ENCODE measurements at places on chromosomes 4 and X. TPM values are rescaled to one million over a fixed set of nuclear protein-coding genes. Genes with fewer than 3 reads are reported as not detected.

DNA sequence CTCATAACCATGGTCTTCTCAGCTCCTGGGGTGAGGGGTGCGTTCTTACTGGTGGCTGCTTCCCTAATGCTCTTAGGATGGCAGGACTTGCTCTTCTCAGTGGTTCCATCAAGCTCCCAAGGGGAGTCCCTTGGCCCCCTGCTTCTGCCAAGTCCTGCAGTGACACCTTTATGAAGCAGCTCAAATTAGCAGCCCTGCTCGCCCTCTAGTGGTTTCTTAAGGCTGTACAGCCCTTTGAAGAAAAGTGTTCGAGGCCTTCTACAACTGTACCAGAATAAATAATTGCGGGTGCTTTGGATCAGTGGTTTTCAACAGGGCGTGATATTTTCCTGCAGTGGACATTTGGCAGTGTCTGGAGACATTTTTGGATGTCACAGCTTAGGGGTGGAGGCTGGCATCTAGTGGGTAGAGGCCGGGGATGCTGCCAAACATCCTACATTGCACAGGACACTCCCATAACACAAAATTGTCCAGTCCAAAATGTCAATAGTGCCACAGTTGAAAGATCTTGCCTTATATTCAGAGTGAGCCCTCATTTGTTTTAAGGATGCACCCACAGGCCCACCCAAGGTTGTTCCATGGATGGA, 204.7 kb upstream of the S100G start:
- H3K4me1 ChIP-seq: no peaks in the 10 kb centered on the region
- no peaks in the 10 kb centered on the region for H3K27me3 ChIP-seq
- H3K36me3 ChIP-seq: no peaks in the 10 kb centered on the region
- no peak overlapping the region for H3K27ac ChIP-seq
- peak; percentile 75 for DNase-seq

DNA sequence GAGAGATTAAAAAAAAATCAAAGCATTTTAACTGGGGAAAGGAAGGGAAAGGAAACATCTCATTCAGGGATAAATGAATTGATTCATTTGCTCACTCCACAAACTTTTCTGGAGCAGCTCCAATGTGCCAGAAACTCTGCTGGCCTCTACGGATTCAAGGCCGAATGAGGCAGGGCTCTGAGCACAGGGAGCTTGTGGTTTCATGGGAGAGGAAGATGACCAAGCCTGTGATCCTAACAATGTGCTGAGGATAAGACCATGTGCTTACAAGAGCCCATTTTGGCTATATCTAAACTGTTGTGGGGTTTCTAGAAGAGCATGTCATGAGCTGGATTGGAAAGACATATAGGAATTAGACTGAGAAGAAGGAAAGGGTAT, 137.5 kb downstream of the ZNF674 start:
- no peak overlapping the region for H3K4me3 ChIP-seq
- H3K36me3 ChIP-seq: no peaks in the 10 kb centered on the region
- DNase-seq: no peak
- no peak overlapping the region for H3K27ac ChIP-seq
- H3K4me1 ChIP-seq: no peaks in the 10 kb centered on the region

DNA sequence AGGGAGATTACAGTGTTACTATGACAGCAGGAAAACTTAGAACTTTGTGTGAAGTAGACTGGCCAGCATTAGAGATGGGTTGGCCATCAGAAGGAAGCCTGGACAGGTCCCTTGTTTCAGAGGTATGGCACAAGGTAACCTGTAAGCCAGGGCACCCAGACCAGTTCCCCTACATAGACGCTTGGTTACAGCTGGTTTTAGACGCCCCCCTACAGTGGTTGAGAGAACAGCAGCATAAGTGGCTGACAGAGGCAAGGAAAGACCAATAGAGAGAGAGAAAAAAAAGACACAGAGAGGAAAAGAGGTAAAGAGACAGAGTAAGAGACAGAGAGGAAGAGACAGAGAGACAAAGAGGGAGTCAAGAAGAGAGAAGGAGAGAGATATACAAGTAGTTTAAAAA, 144.5 kb downstream of the GC start:
- no peaks in the 10 kb centered on the region for H3K4me1 ChIP-seq
- no peak overlapping the region for H3K4me3 ChIP-seq
- H3K27ac ChIP-seq: no peak overlapping the region
- H3K27me3 ChIP-seq: no peaks in the 10 kb centered on the region

GRCh38 chr4:113996599-113997177, 17.2 kb upstream of the ARSJ start:
- H3K27ac ChIP-seq: no peak overlapping the region
- no peaks in the 10 kb centered on the region for H3K36me3 ChIP-seq
- H3K4me3 ChIP-seq: no peak overlapping the region
- DNase-seq: no peak
- H3K27me3 ChIP-seq: no peaks in the 10 kb centered on the region
- no peaks in the 10 kb centered on the region for H3K4me1 ChIP-seq

GRCh38 chr4:34845926-34846325, 1398.4 kb downstream of the ARAP2 start:
- H3K27me3 ChIP-seq: no peaks in the 10 kb centered on the region
- H3K4me3 ChIP-seq: no peak overlapping the region
- H3K36me3 ChIP-seq: no peaks in the 10 kb centered on the region
- no peaks in the 10 kb centered on the region for H3K4me1 ChIP-seq

GRCh38 chr4:2696423-2696822, 59.7 kb downstream of the TNIP2 start:
- no peak overlapping the region for H3K4me3 ChIP-seq
- H3K4me1 ChIP-seq: no peaks in the 10 kb centered on the region
- H3K36me3 ChIP-seq: no peaks in the 10 kb centered on the region
- no peaks in the 10 kb centered on the region for H3K27me3 ChIP-seq
- H3K27ac ChIP-seq: no peak overlapping the region

DNA sequence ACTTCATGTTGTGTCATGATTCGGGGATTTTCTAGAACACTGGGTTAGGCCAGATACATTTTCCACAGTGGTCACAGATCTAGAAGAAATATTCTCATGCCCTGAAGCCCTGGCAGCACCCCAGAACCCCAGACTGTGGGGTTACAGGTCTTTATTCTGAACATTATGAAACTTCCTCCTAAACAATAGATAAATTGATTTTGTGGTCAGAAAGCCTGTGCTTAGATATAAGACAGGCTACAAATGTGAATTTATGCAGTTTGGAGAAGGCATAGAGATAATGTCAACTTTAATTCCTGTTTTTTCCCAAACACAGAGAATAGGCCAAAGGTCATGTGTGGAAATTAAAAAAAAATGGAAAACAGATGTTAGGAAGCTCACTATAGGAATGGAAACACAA, 492.9 kb downstream of the SPRY1 start:
- H3K4me1 ChIP-seq: peaks cover 8% of the 10 kb centered on the region
- no peak for DNase-seq
- H3K36me3 ChIP-seq: no peaks in the 10 kb centered on the region
- H3K4me3 ChIP-seq: no peak overlapping the region
- no peak overlapping the region for H3K27ac ChIP-seq

DNA sequence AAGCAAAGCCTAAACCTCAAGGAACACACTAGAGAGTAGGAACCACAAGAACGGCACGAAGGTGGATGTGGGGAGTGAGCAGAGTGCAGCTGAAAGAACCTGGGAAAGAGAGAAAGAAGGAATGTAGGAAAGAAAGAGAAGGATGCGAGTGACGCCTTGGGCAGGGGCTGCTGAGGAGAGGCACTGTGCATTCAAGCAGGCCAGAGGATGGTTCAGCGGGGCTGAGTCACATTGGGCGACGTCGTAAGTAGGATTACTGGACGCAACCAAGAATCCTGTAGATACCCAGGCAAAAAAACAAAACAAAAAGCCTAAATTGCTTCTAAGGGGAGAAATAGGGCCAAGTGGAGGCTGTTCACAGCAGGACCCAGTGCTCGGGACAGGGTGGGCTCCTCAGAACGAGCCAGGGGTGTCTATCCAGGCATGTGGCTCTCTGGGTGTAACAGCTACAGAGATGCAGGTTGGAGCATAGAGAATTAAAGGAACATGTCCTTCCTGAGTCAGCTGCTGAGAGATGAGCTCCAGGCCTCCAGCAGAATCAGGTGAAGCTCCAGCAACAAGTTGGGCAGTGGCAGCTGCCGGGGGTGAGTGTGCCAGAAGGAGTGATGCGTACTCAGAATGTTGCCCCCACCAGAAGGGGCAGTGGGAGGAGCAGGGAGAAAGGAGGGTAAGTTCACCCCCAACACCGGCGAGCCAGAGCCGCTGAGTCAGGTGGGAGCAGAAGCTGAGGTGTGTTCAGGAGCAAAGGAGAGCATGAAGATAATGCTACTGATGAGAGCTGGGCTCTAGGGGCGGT, 38.6 kb downstream of the NELFA start:
- no peaks in the 10 kb centered on the region for H3K36me3 ChIP-seq
- no peak for DNase-seq
- H3K27me3 ChIP-seq: no peaks in the 10 kb centered on the region
- no peak overlapping the region for H3K4me3 ChIP-seq
- H3K4me1 ChIP-seq: no peaks in the 10 kb centered on the region
- no peak overlapping the region for H3K27ac ChIP-seq

DNA sequence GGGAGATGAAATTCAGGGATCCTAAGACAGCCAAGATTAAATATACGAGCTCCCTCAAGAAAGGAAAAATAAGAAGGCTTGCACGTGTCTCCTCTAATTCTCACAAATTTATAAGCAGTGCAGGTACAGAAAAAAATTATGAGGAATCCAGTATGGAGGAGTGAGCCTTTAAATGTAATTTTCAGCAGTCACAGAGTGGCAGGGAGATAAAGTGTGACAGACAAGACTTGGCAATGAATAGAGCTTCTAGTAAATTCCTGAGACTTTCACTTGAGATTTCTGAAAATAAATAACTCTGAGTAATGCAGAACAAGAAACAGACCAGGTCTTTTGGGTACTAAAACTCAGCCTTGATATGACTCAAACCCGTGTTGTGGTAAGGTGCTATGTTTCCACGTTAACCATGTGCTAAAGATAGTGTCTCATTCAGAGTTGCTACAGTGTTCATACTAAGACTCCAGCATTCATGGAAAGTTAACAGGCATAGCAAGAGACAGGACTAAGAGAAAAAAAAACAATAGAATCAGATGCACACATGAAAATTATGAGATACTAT, 119.8 kb downstream of the SPOCK3 start:
- no peak overlapping the region for H3K4me3 ChIP-seq
- H3K27me3 ChIP-seq: no peaks in the 10 kb centered on the region
- DNase-seq: no peak
- H3K36me3 ChIP-seq: no peaks in the 10 kb centered on the region
- no peaks in the 10 kb centered on the region for H3K4me1 ChIP-seq
- H3K27ac ChIP-seq: no peak overlapping the region

DNA sequence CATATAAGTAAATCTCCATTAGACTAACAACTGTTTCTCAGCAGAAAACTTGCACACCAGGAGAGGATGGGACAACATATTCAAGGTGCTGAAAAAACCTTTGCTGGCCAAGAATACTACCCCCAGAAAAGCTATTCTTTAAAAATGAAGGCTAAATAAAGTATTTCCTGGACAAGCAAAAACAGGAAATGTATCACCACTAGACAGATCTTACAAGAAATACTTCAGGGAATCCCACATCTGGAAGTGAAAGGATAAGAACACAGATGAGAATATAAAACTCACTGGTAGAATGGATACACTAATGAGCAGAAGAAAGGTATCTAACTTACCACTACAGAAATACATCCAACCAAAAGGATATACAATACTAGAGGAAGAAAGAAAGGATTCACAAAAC, 27.0 kb upstream of the ADH1C start:
- DNase-seq: no peak
- no peaks in the 10 kb centered on the region for H3K27me3 ChIP-seq
- H3K4me1 ChIP-seq: no peaks in the 10 kb centered on the region

DNA sequence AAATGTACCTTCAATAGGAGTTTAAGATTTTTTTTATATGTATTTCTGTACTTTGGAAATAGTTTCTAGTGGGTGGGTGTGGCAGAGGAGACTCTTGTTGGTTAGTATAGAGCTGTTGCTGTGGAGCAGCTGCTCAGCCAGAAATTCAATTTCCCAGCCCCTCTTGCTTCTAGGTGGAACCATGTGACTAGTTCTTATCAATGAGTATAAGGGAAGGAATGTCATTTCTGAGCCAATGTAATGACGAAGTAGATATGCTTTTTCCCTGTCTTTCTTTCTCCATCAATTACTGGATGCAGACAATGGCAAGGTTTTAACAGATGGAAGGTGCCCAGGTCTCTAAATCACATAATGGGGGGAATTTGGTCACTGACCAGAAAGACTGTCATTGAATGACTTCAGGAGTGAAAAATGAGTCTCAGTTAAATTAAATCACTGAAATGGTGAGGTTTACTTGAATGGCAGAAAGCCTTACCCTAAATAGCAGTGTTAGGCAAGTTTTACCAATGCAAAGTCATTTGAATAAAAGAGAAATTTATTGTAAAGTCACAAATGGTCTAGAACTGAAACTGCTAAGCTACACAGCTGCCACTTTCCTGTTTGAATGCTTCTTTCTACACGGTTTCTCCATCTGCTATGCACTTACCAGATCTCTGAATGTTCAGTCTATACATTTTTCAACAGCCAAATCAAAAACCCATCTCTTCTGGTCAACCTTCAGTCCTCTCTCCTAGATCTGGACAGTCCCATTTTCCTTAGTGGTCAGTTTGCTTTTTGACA, 795.4 kb upstream of the MAGEB2 start:
- no peak for DNase-seq
- no peak overlapping the region for H3K27ac ChIP-seq
- no peaks in the 10 kb centered on the region for H3K4me1 ChIP-seq
- no peaks in the 10 kb centered on the region for H3K36me3 ChIP-seq

GRCh38 chr4:159358226-159358625, 255.3 kb downstream of the RAPGEF2 start:
- H3K27me3 ChIP-seq: no peaks in the 10 kb centered on the region
- H3K4me3 ChIP-seq: no peak overlapping the region
- H3K27ac ChIP-seq: no peak overlapping the region
- H3K4me1 ChIP-seq: no peaks in the 10 kb centered on the region
- H3K36me3 ChIP-seq: no peaks in the 10 kb centered on the region

CENPE gene
- 9.9 TPM for total RNA-seq

SPANXC gene
- total RNA-seq: not detected

ITIH6 gene
- total RNA-seq: not detected
